ENCODE measurements at places on chromosomes 3 and 15.

- no peak for DNase-seq
Measured at GRCh38 chr3:196268284-196269163, 19.0 kb downstream of the PCYT1A start.

DNA sequence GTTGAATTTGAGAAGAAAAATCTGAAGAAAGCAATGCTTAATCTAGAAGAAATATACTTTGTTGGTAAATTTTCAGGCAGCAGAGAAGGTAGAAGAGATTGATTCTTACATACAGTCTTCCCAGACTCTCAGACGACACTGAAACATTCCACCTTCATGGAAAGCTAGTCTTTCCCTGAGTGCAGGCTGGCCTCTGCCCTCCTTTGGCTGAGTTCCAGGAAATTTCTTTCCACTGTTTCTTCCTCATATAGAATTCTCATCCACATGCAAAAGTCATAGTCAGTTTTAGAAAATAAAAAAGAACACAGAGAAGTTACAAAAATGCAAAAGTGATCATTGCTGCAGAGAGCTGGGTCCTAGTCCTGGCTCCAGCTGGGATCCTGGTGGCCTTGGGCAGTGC lies 142.5 kb upstream of the PRR23C start:
- no peak for DNase-seq

DNA sequence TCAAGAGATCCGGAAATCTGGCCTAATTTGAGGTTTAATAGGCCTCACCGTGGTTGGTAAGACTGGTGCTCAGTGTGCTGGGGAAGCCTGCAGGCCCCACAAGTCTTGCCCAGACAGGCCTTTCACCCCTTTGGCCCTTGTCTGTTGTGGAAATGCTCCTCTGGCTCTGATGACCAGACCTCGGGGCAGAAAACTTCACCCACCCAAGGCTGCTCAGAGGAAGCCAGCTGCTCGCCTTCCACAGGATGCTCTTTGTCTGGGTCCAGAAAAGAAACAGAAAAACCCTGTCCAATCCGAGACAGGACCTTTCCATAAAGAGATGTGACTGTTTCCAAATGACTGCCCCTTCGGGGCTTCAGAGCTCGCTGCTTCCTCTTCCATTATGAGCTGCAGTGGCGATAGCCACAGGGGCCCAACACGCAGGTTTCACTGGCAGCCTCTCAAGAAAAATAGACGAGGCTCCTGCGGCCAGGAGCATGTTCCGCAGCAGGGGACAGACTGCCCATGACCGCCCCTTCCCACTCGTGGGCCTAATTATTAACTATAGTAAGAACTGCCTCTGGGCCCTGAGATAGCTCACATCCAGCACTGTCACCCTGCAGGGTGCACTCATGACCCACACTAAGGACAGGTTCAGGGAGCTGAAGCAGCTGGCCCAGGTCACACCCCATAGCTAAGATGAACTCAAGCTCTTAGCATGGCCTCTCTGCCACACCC lies 6.8 kb upstream of the SNX22 start:
- no peak for DNase-seq

- DNase-seq, result no peak
Measured at GRCh38 chr3:65376426-65376825, 662.3 kb downstream of the MAGI1 start.

- DNase-seq, result no peak
Measured at GRCh38 chr3:18892047-18892446, 256.3 kb upstream of the KCNH8 start.

DNA sequence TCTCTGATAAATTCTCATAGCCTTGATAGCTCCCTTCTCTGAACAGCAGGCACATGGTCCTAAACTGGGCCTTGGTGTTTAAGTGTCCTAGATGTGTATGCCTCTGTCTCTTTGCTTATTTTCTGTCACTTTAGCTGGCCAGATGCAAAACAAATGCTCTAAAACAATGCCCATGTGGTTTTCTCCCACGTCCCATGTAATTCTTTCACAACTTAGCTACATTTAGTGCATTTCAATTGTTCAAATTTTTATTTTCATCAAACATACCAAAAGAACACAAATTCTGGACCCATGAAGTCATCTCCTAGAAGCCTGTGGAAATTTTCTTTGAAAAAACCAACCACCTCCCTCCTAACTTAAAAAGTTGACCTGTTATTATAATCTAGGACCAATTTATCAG lies 491.3 kb upstream of the AGTR1 start:
- DNase-seq, result no peak

DNA sequence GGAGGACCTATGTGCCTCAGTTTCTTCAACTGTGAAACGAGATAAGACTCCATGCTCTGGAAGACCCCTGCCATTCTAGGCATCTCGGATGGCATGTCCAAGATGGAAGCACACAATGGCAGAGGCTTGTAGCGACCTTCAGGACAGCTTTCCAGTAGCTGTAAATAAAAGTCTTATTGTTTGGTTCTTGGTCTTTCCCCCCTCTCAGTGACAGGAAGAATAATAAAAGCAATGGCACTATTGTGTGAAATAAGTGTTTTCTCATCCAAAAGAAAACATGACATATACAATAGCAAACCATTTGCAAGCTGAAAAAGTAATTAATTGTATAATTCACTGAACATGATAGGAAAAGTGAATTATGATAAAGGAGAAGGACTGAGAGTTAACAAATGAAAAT lies 32.5 kb upstream of the CD47 start:
- DNase-seq, result no peak

GRCh38 chr3:29823233-29823632 lies 542.4 kb downstream of the RBMS3 start:
- DNase-seq, result no peak

DNA sequence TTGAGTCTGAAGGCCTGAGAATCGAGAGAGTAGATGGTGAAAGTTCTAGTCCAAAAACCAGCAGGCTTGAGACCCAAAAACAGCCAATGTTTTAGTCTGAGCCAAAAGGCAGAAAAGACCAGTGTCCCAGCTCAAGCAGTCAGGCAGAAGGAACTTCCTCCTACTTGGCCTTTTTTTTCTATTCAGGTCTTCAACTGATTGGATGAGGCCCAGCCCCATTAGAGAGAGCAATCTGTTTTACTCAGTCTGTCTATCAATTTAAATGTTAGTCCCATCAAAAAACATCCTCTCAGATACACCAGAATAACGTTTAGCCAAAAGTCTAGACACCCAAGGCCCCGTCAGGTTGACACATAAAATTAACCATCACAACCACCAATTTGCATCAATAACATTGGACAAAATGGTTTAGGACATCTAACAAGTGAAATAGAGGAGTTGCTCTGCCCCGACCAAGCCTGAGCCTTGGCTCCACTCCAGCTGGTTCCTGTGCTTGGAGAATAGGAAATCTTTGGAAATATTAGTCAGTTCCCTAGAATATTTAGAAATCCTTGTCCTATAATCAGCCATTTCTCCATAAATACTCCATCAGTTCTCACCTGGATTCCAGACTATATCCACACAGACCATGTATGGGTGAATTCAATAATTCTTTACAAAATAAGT lies 51.4 kb upstream of the LIPC start:
- DNase-seq, result no peak
